ENCODE measurements at places on chromosomes 7 and 10. TPM values are rescaled to one million over a fixed set of nuclear protein-coding genes. Genes with fewer than 3 reads are reported as not detected.

The WNT8B gene
- not detected for total RNA-seq

The ZNF425 gene
- 1.4 TPM for total RNA-seq

The ODAD2 gene
- 0.55 TPM for total RNA-seq

The ADAM22 gene
- 6.0 TPM for total RNA-seq

The EPO gene
- total RNA-seq, result not detected

The SRRM3 gene
- not detected for total RNA-seq

The IFIT1B gene
- total RNA-seq, result not detected

The GJC3 gene
- total RNA-seq, result 0.59 TPM

The MAGI2 gene
- total RNA-seq, result 0.17 TPM

The PDE1C gene
- total RNA-seq, result not detected

The MKX gene
- 0.27 TPM for total RNA-seq

The CPVL gene
- total RNA-seq, result 0.25 TPM

The THNSL1 gene
- total RNA-seq, result 9.8 TPM

The CDC14C gene
- total RNA-seq, result not detected

The HOXA3 gene
- total RNA-seq, result not detected

The AFAP1L2 gene
- total RNA-seq, result 3.4 TPM

The AS3MT gene
- 0.13 TPM for total RNA-seq

The GIMAP8 gene
- 7.5 TPM for total RNA-seq

The ATG9B gene
- 7.7 TPM for total RNA-seq

The ELOVL3 gene
- not detected for total RNA-seq

The ZCWPW1 gene
- total RNA-seq, result 2.3 TPM

The BMPR1A gene
- 19.5 TPM for total RNA-seq

The LBX1 gene
- not detected for total RNA-seq

The IGFBP3 gene
- total RNA-seq, result 1.3 TPM

The FAM171A1 gene
- 4.3 TPM for total RNA-seq

The SLC18A2 gene
- not detected for total RNA-seq

The MBLAC1 gene
- 4.2 TPM for total RNA-seq

The WNT2 gene
- not detected for total RNA-seq

The ANKRD22 gene
- total RNA-seq, result 0.15 TPM

The SPDYE2B gene
- not detected for total RNA-seq

Data from activated CD8-positive, alpha-beta memory T cell treated with anti-CD3 and anti-CD28 coated beads for 36 hours (primary cell).